ENCODE measurements at places on chromosomes 2 and 18.

DNA sequence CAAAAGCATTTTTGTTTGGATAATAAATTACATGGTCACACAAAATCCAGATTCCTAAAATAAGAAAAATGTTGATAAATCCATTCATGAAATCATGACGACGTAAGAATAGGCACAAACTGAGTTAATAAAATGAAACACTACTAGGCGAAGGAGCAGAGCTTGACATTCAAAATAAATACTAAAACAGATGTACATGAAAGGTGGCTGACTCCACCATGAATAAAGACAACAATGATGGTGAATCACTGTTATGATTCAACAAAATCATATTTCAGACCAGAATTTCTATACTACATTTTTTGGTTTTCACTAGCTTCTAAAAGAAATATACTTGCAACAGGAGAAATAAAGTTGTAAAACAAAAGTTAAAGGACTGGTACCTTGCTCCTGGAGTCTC lies 122.0 kb upstream of the RNU4ATAC start:
- no peak for DNase-seq

- DNase-seq: no peak
These were observed 254.5 kb downstream of the KLHL29 start for GRCh38 chr2:23639406-23639982.

DNA sequence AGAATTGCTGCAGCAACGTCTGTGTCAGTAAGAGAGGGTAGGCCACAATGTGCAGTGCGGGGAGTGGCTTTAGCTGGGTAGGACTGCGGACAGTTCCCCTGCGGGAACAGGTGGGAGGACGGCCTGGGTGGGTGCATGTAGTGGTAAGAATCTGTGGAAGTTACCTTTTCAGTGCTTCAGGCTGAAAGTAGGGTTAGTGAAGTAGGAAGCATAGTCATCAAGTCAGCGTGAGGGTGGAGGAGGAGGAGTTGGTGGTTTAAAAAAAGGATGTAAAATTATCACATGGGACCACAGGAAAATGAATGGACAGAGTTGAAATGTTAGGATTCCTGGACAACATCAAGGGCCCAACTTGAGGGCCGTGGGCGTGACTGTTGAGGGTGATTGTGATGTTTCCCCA lies 13.2 kb downstream of the CEP192 start:
- no peak for DNase-seq

GRCh38 chr18:78720456-78721237 lies 259.0 kb upstream of the SALL3 start:
- DNase-seq: no peak

GRCh38 chr2:142574388-142574787 lies 303.1 kb upstream of the KYNU start:
- no peak for DNase-seq

DNA sequence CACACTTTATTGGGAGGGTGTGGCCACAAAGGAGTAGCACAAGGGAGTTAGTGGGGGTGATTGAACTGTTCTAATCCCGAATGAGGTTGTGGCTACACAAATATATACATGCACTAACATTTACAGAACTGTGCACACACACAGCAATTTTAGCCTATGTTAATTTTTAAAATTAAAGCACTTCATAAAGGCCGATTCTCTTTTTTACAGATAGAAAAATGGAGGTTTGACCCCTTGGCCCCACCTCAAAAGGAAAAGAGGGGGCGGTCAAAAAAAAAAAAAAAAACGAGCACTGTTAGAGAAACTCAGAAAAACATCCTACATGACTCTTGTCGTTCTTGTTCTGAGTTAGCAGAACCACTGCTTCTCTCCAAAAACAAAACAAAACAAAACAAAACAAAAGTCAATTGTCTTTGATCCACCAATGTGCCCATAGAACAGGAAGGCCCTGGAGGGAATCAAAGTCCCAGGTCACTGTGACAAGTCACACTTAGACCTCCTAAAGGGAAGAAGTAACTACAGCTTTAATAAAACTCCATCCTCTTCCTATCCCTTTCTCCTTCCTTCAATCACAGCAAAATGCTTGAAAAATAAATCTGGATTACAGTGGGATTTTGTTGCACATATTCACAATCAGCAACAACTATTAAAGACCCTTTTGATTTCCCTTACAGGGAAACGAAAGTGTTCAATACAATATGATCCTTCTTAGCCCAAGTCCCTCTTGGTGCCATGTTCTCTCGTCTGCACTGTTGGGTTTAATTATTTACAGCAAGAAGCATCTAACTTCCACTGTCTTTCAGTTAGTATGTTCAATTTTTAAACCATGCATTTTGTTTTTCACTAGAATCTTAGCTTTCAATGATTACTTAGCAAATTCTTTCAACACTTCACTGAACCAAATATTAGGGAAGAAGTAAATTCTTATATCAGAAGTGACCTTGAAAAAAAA lies 16.6 kb downstream of the LRP2 start:
- DNase-seq: no peak
